ENCODE measurements at places on chromosomes 1 and 21. TPM values are rescaled to one million over a fixed set of nuclear protein-coding genes. Genes with fewer than 3 reads are reported as not detected.

Gene KRTAP7-1
- total RNA-seq, result not detected

Gene TNFRSF14
- 235 TPM for total RNA-seq

Gene SERINC2
- total RNA-seq, result not detected

Gene TMEM51
- not detected for total RNA-seq

Gene CELA3A
- not detected for total RNA-seq

Gene SEC16B
- total RNA-seq, result not detected
